Dermis blood vessel endothelial cell (primary cell): ENCODE measurements at places on chromosomes 5 and 9.

DNA sequence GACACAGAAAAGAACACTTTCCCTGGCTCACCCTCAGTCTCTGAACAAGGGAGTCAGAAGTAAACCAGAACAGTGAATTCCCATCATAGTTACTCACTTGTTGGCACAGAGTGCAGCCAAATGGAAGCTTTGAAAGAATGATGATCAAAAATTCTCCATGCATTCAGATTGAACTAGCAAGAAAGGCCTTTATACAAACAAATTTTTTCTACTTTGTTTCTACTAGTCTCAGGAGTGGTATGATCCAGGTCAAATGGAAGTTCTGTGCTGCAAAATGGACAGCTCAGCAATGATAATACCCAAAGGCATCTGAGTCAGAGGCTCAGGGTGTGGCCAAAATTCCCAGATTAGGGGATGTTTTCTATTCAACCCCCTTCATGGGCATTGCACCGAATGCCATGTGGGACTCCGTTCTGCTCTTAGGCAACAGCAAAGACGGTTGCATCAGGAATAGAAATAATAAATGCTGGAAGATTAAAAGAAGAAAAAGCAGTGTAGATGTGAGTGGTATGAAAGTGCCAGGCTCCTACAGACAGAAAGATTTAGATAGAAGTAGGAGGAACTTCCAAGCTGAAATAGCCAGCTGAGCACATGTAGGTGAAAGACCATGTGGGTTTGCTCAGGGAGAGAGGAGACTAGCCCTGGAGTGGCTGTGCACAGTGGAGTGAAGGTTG, 24.0 kb upstream of the ASPN start:
- no peak for DNase-seq

DNA sequence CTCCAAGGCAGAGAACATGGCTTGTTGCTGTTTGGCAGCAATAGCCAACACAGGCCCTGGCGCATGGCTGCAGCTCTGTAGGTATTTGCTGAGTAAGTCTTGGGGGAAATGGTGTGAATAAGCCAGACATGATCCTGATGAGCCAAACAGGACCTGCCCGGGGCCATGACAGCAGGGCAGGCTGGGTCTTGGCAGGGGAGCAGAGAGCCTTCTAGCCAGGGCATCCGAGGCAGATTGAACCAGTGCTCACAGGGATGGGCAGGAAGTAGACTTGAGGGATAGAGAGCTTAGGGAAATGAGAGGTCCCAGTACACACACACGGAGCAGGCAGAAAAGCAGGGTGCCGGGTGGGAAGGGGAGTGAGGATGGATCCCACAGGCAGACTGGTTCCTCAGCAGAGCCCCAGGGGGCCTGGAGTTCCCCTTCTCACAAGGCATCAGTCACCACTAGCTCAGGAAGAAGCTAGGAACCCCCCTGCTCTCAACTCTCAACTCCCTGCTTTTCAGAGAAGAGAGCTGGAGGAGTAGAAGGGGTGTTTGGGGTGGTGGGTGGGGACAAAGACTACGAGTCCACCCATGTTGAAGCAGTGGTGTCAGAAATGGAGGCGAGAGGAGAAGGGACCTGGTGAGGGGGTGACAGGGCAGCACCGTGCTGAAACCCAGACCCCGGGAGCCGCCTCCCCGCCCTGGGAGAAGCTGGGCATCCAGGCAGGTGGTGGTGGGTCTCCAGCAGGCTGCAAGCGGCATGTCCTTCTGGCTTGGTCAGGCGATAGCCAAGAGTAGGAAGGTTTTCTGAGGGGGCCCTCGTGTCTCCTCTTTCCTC, 111.1 kb downstream of the RGS3 start:
- DNase-seq, result no peak

DNA sequence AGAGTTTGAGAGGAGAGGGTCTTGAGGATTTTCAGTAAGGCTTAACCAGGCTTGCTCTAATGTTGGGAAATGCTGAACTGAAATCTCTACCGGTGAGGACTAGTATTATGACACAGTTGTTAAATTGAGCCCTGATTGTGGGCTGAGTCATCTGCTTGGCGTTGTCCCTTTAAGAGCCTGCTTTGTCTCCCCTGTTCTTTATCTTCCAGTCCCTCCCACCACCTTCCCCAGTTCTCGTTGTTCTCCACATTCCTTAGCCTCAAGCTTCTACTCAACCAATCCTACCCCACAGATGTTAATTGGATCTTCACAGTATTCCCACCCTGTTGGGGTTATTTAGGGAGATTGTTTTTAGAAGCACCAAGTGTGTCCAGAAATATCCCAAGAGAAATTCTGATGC, 57.6 kb downstream of the ANKRD55 start:
- peak; percentile 72 for DNase-seq

DNA sequence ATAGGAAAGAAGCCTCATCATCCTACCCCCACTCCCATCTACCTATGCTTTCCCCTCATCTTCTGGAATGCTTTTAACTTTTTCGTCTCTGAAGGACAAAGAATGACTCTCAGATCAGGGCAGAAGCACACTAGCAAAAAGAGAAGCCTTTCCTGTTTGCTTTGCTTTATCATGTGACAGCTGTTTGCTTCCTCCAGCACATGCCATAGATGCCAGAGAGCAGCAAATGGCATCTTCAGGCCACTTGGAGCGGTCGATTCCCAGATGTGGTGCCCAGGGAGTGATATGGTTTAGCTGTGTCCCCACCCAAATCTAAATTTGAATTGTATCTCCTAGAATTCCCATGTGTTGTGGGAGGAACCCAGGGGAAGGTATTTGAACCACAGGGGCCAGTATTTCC, 294.8 kb downstream of the GADD45G start:
- no peak for DNase-seq

DNA sequence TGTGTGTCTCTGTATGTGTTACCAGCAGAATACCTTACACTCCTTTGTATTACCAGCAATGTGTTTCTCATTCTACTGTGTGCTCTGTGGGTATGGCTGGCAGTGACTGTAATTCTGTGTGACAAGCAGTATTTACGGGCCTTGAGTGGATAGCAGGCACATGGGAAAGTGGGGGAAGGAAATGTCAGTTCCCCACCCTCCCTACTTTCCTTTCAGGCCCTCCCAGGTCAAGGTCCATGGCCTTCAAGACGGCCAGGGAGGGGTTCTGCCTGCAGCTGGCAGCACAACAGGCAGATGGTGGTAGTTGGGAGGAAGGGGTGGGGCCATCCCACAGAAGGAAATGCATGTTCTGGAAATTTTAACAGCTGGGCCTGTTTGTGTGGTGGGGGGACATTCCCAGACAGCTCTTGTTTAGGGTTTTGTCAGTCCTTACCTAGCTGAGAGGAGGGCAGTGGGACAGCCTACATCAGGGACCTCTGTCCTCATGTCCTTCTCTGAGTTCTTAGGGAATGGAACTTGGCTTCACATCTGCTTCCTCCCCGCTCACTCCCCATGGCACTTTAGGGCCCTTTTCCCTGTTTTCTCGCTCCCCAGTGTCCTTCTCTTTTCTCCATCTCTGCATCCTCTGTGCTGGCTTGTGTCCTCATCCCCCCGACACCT, 14.6 kb upstream of the TNIP1 start:
- peak; percentile 39 for DNase-seq

GRCh38 chr5:119341452-119342349, 14.1 kb upstream of the TNFAIP8 start:
- no peak for DNase-seq

DNA sequence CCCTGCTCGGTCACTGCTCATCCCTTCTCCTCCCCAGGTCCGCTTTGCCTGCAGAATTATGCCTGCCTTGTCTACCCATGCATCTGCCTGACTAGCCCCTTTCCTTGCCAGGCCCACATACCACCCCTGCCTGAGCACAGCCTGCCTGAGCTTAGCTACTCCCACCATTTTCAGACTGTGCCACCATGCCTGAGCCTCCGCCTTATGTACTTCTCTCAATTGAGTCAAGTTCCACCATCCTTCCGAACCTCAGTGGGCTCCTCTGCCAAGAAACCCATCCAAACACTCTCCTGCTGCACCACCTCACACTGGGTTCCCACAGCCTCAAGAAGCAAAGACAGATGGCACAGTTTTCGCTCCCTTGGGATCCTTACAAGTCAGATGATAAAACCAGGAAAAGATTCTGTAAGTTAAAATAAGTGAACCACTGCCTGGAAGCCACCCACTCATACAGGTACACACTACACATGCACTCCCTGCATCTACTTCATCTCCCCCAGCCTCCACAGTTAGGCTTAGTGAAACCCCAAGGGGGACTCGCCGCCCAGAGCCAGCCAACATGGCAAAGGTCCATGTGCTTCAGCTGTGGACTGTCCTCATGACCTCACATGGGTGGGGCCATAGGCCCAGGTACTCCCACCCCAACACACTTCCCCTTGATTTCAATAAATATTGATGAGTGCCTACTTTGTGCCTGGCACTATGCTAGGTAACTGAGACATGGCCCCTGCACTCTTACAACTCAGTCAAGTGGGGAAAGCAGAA, 23.1 kb downstream of the P4HA2 start:
- no peak for DNase-seq
